Activated CD4-positive, alpha-beta T cell treated with anti-CD3 and anti-CD28 coated beads, Interleukin-2, Interleukin-6, amounts not matched to agents 100 ng/mL and 50 ng/mL, durations not matched to agents 16 hours and 8 hours (primary cell): ENCODE measurements at places on chromosomes 6 and 20.
A peak's percentile ranks its signal among the peaks of the same experiment; 100 is the strongest.

- no peak for DNase-seq
Measured at GRCh38 chr6:34223381-34223955, 13.2 kb upstream of the HMGA1 start.

DNA sequence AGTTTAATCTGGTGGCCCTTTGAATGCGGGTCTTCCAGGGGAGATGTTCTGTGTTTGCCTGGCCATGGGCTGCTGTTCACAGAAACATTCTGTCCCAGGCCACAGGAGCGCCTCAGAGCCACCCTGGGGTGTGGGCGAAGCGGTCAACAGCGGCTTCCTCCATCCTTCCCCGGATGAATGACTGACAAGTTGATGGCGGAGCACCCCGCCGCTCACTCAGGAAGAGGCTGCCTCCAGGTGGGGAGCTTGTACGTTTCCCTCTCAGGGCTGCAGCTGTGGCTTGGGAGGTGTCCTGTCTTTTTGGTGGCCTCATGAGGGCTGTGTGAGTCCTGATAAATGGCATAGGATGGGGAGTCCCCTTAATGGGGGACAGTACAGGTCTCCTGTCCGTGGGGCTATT lies 178.4 kb downstream of the NRN1 start:
- DNase-seq, result no peak

DNA sequence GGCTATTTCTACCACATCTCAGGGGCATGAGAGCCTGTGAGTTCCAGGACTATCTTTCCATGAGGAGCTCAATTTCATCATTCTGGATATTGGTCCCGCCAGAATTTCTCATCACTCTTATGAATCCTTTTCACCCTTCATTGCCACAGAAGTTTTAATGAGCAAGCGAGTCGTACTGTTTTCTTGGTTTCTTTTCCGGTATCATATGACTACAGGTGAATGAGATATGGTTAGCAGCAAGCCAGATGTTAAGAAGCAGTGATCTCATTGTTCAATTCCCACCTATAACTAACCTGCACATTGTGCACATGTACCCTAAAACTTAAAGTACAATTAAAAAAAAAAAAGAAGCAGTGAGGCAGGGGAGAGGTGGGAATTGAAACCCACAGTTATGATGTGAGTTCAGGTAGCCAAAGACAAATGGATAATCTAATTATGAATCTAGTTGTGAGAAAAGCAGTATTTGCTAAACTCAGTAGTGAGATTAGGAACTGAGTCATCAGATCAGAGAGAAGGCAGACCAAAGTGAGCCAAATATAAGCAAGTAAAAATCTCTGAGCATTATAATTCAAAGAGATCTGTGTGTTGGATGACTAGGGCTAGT lies 78.0 kb upstream of the ELOVL5 start:
- peak; percentile 78 for DNase-seq

GRCh38 chr6:98634569-98634968 lies 199.8 kb upstream of the POU3F2 start:
- no peak for DNase-seq

- no peak for DNase-seq
Measured at GRCh38 chr6:40340957-40341356, 246.2 kb downstream of the LRFN2 start.

- DNase-seq, result no peak
Measured at GRCh38 chr6:130769861-130770260, 57.3 kb upstream of the SMLR1 start.

GRCh38 chr20:44657875-44658274 lies 6.4 kb upstream of the ADA start:
- DNase-seq, result no peak

DNA sequence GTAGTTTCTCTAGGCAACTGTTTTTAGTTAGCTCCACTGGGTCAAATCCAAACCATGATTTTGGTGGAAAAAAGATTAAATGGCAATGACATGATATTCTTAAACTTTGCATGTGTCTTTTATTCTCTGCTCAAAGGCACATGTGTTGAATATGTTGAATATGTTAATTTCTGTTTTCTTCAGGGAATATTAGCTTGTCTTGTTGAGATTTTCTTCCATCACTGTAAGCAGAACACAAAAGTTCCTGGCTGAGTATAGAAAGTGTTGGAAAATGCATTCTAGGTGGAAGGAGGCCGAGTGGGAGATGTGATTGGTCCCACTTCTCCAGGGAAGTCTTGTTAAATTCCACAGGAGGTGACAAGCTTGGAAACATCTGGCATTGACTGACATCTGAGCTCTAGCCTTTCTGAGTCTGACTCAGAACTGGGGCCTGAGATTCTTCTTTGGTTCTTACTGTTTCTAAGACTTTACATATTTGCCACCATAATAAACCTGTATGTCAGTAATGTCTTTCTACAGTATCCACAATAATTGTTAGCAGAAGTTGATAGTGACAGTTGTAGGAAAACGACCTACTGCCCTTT lies 81.1 kb downstream of the LAMA4 start:
- no peak for DNase-seq

- DNase-seq, result no peak
Measured at GRCh38 chr20:588476-588875, 21.6 kb downstream of the TCF15 start.

DNA sequence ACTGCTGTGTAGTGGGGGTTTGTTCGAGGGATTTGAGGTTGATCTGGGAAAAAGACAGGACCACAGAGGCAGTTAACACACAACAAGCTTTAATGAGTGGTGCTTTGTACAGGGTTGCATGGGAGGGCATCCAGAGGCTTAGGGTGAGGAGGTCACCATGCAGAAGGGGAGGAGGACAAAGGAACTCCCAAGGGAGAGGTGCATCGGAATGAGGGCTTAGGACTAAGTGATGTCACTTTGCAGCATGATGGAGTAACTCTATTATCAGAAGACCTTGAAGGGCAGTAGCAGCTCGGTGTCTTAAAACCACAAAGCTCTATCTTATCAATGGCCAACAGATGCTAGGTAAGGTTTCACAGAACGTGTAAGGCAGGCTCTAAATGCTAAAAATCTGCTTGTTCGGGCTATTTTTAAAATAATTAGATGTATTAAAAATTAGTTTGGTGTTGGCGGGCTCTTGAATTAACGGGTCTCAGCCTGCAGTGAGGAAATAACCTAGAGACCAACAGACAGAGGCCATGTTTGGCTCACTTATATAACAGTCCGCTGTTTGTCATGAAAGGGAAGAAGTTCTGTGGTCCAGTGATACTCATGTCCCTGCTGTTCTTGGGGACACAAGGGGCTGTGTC lies 37.9 kb downstream of the MAN1A1 start:
- DNase-seq, result no peak

GRCh38 chr20:50692552-50692933 lies 1.2 kb upstream of the RIPOR3 start:
- DNase-seq, result no peak

DNA sequence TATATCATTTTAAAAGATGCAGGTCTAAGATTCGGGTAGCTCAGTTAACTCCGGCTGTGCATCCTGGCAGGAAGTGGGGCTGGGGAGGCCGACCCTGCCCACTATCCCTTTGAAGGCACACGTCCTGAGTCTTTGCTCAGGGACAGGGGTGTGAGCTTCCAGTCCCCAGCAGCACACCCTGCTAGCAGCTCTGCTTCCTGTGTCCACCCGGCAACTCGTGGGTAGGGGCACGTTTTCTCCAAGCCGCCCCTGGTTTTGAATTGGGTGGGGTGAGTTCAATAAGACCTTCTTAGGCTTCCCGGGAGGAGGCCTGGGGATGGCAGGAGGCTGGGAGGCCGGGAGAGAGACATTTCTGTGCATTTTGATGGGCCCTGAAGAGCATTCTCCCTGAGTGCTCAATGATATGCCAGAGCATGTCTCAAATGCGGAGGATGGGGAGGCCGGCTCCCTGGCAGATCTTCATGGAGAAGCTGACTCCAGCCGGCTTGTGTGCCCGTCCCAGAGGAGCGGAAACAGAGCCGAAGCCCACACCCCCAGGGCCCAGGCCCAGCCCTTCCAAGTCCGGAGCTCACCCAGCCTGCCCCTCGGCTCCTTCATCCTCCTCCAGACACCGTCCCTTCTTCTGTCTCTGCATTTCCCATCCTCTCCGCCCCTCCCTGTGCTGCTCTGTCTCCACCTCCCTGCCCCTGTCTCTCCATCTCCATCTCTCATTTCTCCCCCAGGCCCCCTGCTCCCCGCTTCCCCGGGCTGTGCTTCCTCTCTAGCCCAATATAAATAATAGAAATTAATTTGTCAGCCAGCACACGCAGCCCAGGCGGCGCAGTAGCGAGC lies 36.3 kb upstream of the ZFAND3 start:
- peak; percentile 7 for DNase-seq

DNA sequence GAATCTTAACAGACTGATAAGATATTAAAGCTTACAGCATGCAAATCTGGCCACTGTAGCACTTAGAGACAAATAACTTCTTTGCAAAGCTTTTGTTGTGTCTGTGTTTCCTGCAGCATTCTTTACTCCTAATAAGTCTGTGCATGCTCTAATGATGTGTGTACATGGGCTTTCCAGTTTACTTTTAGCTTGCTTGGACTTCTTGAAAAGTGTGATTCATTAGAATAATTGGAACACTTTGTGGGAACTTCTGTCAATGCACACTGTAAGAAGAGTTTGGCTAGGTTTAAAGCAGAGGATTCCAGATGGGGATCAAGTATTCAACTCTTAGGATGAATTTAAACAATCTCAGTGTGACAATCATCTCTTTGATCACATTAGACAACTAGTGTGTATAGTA lies 22.1 kb upstream of the TINAG start:
- no peak for DNase-seq

- DNase-seq, result no peak
Measured at GRCh38 chr6:76124018-76124417, 51.6 kb upstream of the IMPG1 start.

GRCh38 chr20:62576815-62577489 lies 65.4 kb upstream of the SLCO4A1 start:
- DNase-seq, result no peak

DNA sequence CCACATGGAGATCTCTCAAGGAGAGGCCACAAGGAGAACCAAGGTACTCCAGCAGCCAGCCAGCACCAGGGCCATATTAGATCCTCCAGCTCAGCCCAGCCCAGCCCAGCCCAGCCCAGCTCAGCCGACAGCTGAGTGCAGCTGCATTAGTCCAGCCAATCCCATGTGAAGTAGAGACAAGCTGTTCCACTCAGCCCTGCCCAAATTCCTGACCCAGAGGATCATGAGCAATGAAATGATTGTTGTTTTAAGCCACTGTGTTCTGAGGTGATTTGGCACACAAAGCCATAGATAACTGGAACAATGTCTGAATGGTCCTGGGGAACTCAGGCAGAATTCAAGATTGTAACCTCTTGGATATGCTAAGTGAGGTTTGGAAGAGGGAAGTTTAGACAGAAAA lies 59.5 kb upstream of the BMP2 start:
- DNase-seq, result no peak

DNA sequence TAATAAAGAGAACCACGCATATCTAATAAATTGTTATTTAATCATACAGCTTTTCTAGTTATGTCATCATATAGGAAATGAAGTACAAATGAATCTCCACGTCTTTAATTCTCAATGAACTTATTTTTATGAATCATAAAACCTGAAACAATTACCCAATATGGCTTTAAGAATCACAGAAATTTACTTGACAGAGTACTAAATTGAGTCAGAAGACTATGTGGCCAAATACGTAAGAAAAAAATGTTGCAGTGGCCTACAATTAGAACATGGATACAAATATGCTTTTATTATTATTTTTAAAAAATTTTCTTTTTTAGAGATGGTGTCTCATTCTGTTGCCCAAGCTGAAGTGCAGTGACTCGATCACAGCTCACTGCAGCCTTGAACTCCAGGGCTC lies 584.7 kb upstream of the SLC35B3 start:
- no peak for DNase-seq

GRCh38 chr6:157911786-157912185 lies 69.9 kb upstream of the SYNJ2 start:
- DNase-seq, result no peak

DNA sequence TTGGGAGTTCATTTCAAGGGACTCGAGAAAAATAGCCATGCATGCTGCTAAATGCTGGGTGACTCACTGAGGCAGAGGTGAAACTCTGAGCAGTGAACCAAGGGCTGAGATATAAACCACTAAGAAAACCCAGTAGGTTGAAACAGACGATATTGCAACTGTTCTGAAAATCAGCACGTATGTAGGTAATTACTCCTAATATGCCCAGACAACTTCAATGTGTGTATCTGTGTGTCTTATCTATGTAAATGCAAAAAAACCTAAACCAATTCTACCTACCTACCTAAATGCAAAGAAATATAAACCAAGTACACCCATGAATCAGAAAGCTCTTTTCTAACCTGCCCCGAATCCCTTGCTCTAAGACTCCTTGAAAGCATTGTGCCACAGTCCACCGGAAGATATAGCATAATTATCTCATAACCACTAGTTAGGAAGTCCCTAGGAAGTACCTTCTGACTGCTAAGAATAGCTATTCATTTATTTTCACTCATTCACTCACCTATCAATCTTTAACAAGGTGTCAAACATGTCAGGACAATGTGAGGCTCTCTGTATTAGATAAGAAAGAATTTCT lies 458.7 kb upstream of the RUNX2 start:
- peak; percentile 10 for DNase-seq

DNA sequence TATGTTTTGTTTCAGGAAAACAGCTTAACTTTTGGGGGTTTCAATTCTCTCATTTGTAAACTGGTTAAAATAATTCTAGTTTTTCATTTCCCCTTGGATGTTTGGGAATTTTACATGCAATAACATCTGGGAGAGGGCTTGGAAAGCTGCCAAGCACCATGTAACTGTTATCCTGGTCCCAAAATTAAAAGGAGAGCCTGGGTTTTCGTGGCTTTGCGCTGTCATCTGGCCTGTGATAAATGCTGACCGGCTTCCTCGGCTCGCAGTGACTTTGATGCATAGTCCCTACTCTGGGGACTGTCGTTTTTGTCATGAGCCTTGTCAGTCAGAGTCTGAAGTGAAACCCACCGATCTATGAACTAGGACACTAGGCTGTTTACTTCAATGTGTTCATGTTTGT lies 12.2 kb downstream of the SLC35F1 start:
- no peak for DNase-seq
